ENCODE measurements at places on chromosomes 1 and 21. TPM values are rescaled to one million over a fixed set of nuclear protein-coding genes. Genes with fewer than 3 reads are reported as not detected.

The RUNX3 gene
- 172 TPM for total RNA-seq

The FCGR1A gene
- 1.2 TPM for total RNA-seq

The SPRR5 gene
- not detected for total RNA-seq

The ALX3 gene
- total RNA-seq = not detected

The NHLH2 gene
- not detected for total RNA-seq

The TMEM167B gene
- total RNA-seq = 32.5 TPM

- H3K27ac ChIP-seq = no peak overlapping the region
- H3K4me3 ChIP-seq = no peak overlapping the region
- no peak for DNase-seq
- H3K27me3 ChIP-seq = peaks cover 21% of the 10 kb centered on the region
- peaks cover 1% of the 10 kb centered on the region for H3K4me1 ChIP-seq
These were observed 4.5 kb downstream of the WNT2B start for GRCh38 chr1:112513112-112513870.

DNA sequence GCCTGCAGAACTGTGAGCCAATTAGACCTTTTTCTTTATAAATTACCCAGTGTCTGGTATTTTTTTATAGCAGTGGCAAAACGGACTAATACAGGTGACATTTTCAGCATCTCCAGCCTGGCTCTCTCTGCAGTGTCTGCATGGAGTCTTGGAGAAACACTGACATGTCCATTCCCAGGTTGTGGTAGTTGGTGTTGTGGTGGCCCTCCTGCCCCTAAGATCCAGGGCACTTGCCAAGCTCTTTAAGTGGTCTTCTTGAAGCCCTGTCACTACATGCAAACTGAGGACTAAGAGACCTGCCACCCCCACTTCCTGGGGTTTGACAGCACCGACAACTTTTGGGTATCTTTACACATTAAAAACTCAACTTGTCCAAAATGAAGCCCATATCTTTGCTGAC is 419.4 kb downstream of the NPHP4 start:
- H3K4me1 ChIP-seq = peaks cover 7% of the 10 kb centered on the region
- DNase-seq = no peak
- H3K36me3 ChIP-seq = no peaks in the 10 kb centered on the region
- peaks cover 3% of the 10 kb centered on the region for H3K27me3 ChIP-seq
- no peak overlapping the region for H3K27ac ChIP-seq

GRCh38 chr1:207745839-207746767 is 5.8 kb upstream of the CD46 start:
- H3K27me3 ChIP-seq = no peaks in the 10 kb centered on the region
- H3K4me3 ChIP-seq = no peak overlapping the region
- no peak overlapping the region for H3K27ac ChIP-seq
- H3K4me1 ChIP-seq = peaks cover 19% of the 10 kb centered on the region
- no peaks in the 10 kb centered on the region for H3K36me3 ChIP-seq

GRCh38 chr1:60878323-60878722 is 204.0 kb upstream of the NFIA start:
- H3K4me3 ChIP-seq = no peak overlapping the region
- peaks cover 19% of the 10 kb centered on the region for H3K27me3 ChIP-seq
- no peaks in the 10 kb centered on the region for H3K4me1 ChIP-seq
- DNase-seq = no peak
- H3K27ac ChIP-seq = no peak overlapping the region
